ENCODE measurements at places on chromosomes 6 and 20. TPM values are rescaled to one million over a fixed set of nuclear protein-coding genes. Genes with fewer than 3 reads are reported as not detected.
A peak's percentile ranks its signal among the peaks of the same experiment; 100 is the strongest.

DNA sequence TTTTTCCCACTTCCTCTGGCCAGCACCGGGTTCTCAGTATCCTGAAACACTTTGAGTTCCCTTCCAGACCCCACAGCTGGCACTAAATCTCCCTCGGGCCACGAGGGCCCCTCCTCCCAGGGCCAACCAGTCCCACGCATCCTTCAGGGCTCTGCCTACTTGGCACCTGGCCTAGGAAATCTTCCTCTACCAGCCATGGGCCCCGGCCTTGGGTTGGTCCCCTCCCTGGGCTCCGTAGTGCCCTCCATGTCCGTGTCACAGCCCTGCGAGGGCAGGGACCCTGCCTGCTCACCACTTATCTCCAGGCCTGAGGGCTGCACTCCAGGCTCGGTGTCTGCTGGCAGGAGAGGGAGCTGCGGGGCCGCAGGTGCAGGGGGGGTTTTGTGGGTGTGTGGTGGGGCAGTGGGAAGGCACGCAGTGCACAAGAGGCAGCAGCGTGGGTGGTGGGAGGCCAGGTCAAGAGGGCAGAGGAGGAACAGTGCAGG is 48.8 kb upstream of the CDH22 start:
- DNase-seq: peak; percentile 81

DNA sequence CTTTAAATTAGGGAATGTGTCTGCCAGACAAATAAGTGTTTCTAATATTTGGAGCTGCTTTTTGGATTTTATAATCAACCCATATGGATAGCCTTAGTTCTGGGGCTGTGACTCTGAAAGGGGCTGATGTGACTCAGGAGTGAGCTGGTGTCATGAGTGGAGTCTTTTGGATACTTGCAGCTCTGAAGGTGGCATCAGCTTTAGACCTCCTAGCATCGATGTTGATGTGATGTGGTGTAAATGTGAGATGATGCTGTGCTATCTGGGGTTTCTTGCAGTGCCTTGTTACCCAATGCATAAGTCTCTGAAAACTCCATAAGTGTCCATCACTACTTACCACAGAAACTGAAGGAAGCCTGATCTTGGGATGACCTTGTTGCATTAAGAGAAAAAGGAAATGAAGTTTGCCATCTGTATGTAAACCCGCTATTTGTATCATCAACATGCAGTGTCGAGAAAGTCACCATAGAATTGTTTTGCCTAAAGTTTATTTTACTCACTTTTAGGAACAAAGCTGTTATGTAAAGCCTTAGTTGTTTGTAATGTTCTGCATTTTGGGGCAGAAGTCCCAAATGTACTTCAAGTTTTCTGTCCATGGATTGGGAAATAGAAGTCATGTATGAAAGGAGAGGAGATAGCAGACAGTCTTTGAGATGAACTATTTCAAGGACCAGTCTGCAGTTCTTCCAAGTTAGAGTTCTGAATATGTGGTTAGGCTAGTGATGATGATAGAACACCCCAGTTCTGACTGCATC is 8.0 kb downstream of the FOXO3 start:
- DNase-seq: no peak

LZTS3 gene
- 6.4 TPM for total RNA-seq

DNA sequence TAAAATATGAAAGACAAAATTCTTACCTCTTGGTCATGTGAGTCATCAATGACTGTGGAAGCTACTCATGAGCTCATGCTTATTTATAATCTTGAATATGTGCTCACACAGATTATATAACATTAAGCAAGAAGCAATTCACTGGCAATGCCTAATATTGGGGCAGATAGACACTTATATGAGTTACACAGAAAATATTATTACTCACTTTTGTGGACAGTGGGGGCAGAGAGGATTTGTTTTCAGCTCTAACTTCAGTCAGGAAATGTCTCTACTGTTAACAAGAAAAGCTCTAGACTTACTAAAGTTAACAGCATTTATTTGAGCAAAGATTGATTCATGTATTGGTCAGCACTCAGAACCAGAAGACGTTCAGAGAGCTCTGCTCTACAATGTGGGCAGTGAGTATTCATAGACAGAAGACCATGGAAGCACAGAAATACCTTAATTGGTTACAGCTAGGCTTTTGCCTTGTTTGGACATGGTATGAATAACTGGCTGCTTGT is 85.8 kb upstream of the AHI1 start:
- no peak for DNase-seq

DNA sequence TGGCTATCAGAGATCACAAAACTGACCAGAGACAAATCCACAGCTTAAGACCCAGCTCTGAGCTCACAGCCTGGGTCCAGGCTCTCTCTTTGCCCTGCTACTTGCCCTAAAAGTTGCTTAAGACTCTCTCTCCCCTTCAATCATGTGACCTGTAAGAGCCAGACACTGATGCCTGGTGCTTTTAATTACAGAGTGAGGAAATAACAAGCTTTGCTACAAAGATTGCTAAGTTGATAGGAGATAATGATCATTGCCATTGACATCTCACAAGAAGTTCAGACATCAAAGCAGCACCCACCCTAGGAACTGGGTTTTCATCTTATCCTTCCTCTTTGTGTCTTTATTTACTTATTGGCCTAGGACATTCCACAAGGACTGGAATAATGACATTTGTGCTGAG is 125.9 kb upstream of the CD93 start:
- no peak for DNase-seq

DNA sequence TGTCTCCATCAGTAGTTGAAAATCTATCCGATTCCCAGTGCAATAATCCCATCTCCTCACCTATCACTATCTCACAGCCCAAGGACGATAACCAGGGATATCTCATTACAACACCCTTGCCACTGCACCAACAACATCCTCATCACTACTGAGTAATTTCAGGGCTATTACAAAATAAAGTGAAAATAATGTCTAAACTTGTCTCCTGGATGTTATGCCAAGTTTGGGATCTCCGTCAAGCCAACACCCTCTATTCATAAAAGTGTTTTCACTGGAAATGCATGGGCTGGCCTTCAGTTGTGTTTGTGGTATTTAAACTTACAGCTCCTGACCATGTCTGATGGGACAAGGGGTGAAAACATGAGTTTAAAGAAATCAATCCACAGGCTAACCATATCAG is 42.0 kb upstream of the STMND1 start:
- DNase-seq: no peak

DNA sequence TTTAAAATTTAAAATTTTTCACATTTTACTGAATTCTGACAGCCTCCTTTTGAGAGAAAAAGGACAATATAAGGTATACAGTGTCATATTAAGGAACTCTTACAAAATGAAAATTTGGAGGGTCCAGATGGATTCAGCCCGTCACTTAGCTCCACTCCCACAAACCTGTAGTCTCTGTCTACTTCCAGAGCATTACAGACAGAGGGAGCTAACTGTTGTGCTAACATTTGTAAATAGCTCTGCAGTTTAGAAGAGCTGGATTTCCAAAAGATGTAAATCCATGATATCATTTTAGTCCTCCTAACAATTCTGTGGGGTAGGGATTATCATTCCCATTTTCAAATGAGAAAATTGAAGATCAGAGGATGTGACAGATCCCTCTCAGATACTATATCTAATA is 16.1 kb upstream of the SERINC3 start:
- DNase-seq: no peak

GRCh38 chr20:600141-600540 is 10.0 kb downstream of the TCF15 start:
- no peak for DNase-seq

- no peak for DNase-seq
Measured at GRCh38 chr20:42267793-42268384, 649.7 kb upstream of the CHD6 start.

GRCh38 chr6:34055223-34055933 is 90.5 kb downstream of the GRM4 start:
- no peak for DNase-seq

DNA sequence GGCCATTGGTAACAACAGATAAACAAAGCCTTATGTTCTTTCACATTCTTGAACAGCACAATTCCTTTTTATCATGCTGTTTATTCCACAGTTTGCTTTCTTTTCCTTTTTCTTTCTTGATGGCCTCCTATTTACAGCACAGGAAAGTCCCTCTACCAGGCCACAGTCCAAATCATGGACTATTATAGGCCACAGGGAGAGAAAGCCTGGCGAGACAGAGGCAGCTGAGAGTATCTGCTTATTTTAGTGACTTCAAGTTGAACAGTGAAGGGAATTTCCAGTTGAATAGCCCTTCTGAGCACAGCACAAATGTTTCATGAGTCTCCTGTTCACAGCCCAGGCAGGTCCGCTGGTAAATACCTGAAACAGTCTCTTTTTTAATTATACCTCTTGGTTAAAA is 263.7 kb upstream of the ARID1B start:
- DNase-seq: no peak

GRCh38 chr20:35663516-35664465 is 909 bp downstream of the CPNE1 start:
- no peak for DNase-seq

DNA sequence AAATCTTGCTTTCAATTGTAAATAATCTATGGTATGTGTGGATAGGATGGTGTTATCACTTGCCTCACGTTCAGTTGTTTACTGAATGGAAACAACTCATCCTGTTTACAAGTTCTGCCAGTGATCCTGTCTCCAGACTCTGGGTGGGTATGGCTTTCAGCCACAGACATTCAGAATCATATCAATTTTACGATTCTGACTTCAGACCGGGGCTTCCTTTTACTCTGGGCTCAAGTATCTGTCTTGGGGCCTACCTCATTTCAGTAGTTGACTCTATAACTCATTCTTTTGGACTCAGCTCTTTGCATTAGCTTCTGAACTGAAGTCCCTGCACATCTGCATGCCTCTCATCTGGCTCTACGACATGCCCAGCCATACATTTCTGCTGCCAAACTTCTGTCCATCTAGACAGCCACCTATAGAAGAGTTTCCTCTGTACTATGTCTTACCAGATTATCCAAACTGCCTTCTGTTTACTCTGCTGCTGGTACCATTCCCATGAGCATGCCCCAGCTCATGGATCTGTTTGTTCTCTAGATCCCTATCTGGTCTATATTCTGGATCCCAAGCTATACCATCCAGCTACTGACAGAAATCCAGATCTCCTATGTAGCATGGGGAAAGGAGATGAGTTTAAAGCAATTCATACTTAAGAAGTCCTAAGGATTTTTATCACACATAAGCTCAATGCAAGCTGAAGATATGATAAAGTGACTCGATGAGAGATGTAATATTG is 34.3 kb downstream of the FYN start:
- no peak for DNase-seq

- no peak for DNase-seq
Measured at GRCh38 chr20:21498195-21498594, 15.7 kb downstream of the NKX2-2 start.

SOBP gene
- 9.8 TPM for total RNA-seq

DNA sequence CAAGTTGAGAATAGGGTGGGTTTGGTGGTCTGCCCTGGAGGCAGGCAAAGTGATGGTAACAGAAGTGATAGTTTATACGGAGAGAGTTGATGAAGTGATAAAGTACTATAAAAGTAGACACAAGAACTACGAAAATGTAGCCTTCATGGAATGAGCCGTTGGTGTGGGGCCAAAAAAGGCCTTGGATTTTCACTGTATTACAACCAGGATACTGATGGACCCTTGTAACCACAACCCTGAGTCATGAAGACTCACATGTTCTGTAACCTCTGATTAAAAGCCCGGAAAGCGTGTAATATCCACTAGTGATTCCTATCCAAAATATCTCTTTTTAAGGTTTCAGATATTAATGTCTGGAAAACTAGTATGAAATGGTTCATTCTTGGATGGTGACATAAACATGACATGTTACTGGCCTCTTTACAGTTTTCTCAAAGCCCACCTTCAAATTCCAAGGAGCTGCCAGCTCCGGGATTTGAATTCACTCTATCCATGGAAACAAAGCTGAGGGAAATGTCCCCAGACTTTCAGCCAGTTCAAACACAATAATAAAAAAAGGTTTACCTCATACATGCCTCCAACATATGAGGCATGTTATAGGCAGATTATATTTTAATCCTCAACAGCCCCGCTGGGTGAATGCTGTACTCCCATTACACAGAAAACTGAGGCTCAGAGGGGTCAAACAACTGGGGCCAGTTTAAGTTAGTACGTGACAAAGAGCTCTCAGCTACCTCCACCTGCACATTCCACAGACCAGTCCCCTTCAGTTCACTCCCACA is 55.4 kb downstream of the MRPL14 start:
- DNase-seq: no peak

SIRPD gene
- total RNA-seq: not detected

ADGRF4 gene
- not detected for total RNA-seq

DNA sequence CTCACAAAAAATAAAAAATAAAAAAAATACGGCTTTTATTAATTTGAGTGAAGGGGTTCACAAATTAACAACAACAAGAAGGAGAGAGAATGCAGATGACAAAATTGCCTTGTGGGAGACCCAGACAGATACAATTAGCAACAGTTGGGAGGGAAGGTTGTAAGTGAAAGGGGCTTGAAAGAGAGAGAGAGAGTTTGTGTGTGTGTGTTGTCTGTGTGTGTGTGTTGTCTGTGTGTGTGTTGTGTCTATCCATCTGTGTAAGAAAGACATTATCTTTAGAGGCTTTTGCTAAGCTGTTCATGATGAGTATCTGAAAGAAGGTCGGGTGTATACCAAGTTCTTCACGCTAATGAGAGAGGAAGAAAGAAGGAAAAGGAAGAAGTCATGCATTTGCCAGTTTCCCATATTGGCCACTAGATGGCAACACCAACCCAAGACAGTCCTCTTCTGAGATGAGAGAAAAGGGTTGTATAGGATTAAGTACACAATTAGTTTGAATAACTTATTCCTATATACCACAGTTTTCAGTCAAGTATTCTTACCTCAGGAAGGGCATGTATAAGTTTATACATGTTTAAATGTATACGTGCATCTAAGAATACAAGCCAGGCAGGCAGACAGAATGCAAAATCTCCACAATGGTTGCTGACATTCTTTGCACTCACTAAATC is 63.7 kb upstream of the CD2AP start:
- DNase-seq: no peak

MCCD1 gene
- total RNA-seq: not detected

- DNase-seq: no peak
Measured at GRCh38 chr6:25537349-25538018, 114.5 kb upstream of the SCGN start.

GRCh38 chr6:45586216-45587171 is 208.8 kb upstream of the SUPT3H start:
- DNase-seq: no peak

TRIM15 gene
- total RNA-seq: not detected

DNA sequence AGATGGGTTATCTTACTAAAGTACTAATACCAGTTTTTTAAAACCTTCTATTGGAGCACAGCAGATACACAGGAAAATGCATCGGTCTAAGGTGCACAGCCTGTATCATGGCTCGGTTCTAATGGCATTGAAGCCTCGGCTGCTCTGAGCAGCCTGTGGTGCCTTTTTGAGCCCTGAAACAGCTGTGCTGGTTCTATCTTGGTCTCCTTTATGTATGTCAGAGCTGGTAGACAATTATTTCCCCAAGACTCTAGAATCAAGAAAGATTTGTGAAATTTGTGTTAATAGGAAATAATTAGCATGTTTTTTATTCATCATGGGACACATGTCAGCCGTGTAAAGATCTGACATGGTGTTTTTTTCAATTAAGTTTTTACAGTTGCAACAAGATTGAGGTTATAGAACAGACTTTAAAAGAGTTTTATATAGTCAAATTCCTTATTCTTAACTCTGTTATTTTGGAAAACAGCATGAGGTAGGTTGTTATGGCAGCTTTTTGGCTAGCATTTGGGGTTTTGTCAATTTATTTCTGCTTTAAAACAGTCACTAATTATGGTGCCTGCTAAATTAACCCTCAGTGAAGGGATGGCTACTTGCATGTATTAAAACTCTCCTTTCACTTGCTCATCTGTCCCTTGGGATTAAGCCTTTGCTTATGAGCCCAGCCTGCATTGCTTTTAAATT is 40.3 kb upstream of the C20orf144 start:
- DNase-seq: no peak

Measured in chondrocyte (in vitro differentiated cells).